ENCODE measurements at places on chromosomes 5 and 9. TPM values are rescaled to one million over a fixed set of nuclear protein-coding genes. Genes with fewer than 3 reads are reported as not detected.
A peak's percentile ranks its signal among the peaks of the same experiment; 100 is the strongest.

Gene PCDHGC3
- total RNA-seq = 52.7 TPM

Gene TLX3
- not detected for total RNA-seq

Gene SHOC1
- not detected for total RNA-seq

Gene MCC
- total RNA-seq = 19.6 TPM

Gene ABCA1
- total RNA-seq = 12.1 TPM

Gene FAM221B
- not detected for total RNA-seq

Gene LCN2
- total RNA-seq = 0.09 TPM

Gene ADAMTS16
- total RNA-seq = 4.3 TPM

Gene KCNIP1
- total RNA-seq = 3.7 TPM

Gene ZNG1C
- 21.8 TPM for total RNA-seq

Gene REEP5
- 37.8 TPM for total RNA-seq

Gene ETF1
- 43.0 TPM for total RNA-seq

Gene RGMB
- total RNA-seq = 29.5 TPM

Gene ELP1
- total RNA-seq = 28.3 TPM

Gene MORN5
- 0.53 TPM for total RNA-seq

DNA sequence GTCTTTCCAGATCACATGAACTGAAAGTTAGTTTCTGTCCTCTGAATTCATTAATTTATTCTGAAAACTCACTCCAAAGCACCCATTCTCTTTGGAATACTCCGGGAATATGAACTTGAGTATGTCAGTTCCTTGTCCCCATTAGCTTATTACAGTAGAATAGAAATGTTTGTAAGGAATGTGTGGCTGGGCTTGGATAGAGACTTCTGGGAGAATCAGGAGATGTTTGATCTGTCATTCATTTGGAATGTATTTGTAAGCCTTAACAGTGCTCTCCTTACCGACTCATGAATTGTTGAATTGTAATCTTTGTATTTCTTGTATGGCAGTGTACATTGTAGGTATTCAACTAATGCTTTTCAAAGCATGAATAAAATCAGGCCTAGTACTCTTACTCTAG, 548.4 kb downstream of the LRRC70 start:
- H3K36me3 ChIP-seq = no peaks in the 10 kb centered on the region
- no peak overlapping the region for H3K4me3 ChIP-seq
- H3K4me1 ChIP-seq = no peaks in the 10 kb centered on the region
- DNase-seq = no peak
- H3K27me3 ChIP-seq = no peaks in the 10 kb centered on the region
- H3K27ac ChIP-seq = no peak overlapping the region

GRCh38 chr5:88426441-88426840, 157.8 kb upstream of the TMEM161B start:
- H3K27ac ChIP-seq = no peak overlapping the region
- H3K4me1 ChIP-seq = no peaks in the 10 kb centered on the region
- H3K27me3 ChIP-seq = no peaks in the 10 kb centered on the region
- H3K36me3 ChIP-seq = no peaks in the 10 kb centered on the region
- no peak for DNase-seq

DNA sequence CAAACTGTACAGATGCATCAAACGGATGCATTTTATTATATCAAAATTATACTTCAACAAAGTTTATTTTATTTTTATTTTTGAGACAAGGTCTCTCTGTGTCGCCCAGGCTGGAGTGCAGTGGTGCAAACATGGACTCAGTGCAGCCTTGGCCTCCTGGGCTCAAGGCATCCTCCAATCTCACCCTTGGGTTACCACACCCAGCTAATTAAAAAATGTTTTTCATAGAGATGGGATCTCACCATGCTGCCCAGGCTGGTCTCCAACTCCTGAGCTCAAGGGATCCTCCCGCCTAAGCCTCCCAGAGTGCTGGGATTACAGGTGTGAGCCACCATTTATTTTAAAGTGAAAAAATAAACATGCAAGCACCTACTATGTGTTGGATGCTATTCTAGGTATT, 40.1 kb upstream of the STXBP1 start:
- H3K4me1 ChIP-seq = peaks cover 34% of the 10 kb centered on the region
- no peak overlapping the region for H3K27ac ChIP-seq
- H3K36me3 ChIP-seq = no peaks in the 10 kb centered on the region
- no peak overlapping the region for H3K4me3 ChIP-seq

- H3K4me3 ChIP-seq = no peak overlapping the region
- DNase-seq = peak; percentile 42
- no peaks in the 10 kb centered on the region for H3K27me3 ChIP-seq
- H3K4me1 ChIP-seq = peaks cover 11% of the 10 kb centered on the region
- H3K27ac ChIP-seq = no peak overlapping the region
These were observed 157.3 kb upstream of the S1PR3 start for GRCh38 chr9:88833946-88834345.

GRCh38 chr9:91334053-91334452, 27.7 kb downstream of the AUH start:
- no peaks in the 10 kb centered on the region for H3K4me1 ChIP-seq
- H3K4me3 ChIP-seq = no peak overlapping the region
- H3K36me3 ChIP-seq = no peaks in the 10 kb centered on the region
- no peaks in the 10 kb centered on the region for H3K27me3 ChIP-seq
- no peak overlapping the region for H3K27ac ChIP-seq

- no peak for DNase-seq
- no peaks in the 10 kb centered on the region for H3K27me3 ChIP-seq
- no peak overlapping the region for H3K27ac ChIP-seq
These were observed 56.6 kb downstream of the C6 start for GRCh38 chr5:41156739-41157138.

DNA sequence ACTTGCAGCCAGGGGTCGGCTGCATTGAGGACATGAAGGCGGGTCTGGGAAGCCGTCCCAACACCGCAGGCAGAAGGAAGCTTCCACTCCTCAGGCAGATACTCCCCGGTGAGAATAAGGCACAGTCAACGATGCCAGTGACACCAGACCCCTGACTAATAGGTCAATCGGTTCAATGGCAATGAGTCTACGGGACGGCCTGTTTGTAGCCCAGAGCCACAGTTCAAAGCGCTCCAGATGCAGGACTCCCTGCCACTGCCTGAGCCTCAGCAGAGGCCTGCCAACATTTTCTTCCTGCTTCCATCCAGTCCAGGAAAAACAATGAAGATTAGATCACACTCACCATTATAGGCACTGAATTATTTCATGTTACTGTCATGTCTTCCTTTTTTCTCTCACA, 84.5 kb upstream of the SIMC1 start:
- H3K27me3 ChIP-seq = peaks cover 13% of the 10 kb centered on the region
- H3K27ac ChIP-seq = no peak overlapping the region
- H3K4me1 ChIP-seq = peaks cover 2% of the 10 kb centered on the region
- H3K36me3 ChIP-seq = no peaks in the 10 kb centered on the region
- peak; percentile 59 for DNase-seq

DNA sequence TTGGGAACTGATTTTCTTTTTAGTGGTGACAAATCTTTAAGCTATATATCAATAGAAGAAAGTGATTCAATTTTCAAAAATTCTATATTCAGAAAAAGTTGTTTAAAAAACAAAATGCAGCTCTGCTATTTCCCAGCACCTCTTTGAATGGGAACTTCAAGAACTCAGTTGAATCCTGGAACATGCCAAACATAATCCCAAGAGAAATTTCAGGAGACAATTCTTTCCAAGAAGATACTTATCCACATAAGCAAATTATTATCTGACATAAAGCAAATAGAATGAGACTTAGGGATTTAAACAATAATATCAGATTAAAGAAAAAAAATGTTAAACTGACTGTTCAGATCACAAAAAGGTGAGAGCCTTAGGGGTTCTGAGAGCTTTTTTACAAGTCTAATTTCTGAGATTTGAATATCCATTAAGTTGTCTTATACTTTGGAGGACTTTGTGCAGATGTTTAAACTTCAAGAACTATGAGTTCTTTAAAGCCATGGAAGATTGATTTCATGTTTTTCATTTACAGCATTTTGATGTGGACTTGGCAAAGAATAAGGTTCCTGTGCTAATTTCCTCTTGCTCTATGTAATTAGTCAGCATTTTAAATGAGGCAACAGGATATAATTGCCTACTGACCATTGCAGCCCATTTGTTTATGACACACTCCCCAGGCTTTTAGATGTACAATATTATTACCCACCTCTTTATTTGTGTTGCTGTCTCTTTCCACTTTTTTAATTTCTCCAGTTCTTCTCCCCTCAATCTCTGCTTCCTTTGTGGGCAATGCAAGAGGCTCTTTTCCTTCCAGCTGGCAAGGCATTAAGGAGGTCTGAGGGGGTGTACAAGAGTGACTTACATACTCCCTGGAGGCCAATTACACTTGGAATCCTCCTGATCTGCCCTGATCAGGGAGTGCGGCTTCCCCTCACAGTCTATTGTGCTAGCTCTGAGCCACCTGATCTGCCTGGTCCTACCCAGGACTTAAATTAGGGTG, 419.1 kb downstream of the NR2F1-AS1 start:
- peak overlapping the region; percentile 48 for H3K27ac ChIP-seq
- H3K27me3 ChIP-seq = no peaks in the 10 kb centered on the region

DNA sequence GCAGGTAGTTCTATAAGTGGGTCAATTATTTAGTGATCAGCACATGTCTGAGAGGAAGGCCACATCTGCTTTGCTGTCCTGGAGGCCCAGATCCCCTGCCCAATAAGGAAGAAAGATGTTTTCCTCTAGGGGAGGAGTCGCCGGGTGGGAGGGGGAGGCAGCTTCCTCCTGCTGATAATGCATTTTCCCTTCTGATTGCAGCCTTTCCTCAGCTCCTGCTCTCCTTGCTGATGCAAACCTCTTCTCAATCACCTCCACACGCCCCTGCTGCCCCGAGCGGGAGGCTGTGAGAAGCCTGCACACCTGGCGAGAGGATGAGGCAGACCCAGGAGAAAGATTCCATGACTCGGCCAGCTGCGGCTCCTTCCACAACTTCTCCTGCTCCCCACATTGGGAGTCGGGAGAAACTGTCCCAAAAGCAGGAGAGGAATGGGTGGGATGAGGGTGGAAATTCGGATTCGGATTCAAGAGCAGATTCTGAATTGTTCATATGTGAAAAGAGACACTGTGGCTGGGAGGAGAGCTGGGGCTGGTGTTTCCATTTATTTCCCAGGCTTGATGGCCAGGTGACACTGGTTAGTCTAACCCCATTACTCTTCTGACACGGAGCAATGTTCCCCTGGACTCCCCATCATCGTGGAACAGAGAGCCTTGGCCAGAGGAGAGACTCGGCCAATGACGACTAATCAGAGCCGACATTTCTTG, 6.8 kb upstream of the NTNG2 start:
- H3K27ac ChIP-seq = no peak overlapping the region
- H3K27me3 ChIP-seq = peaks cover 75% of the 10 kb centered on the region
- no peak for DNase-seq
- no peak overlapping the region for H3K4me3 ChIP-seq

- H3K4me1 ChIP-seq = peaks cover 10% of the 10 kb centered on the region
- no peak for DNase-seq
- H3K36me3 ChIP-seq = no peaks in the 10 kb centered on the region
- H3K4me3 ChIP-seq = no peak overlapping the region
These were observed 244.3 kb upstream of the NR4A3 start for GRCh38 chr9:99577351-99577750.

- DNase-seq = peak; percentile 15
- no peaks in the 10 kb centered on the region for H3K36me3 ChIP-seq
- H3K27ac ChIP-seq = no peak overlapping the region
- peaks cover 26% of the 10 kb centered on the region for H3K4me1 ChIP-seq
- no peaks in the 10 kb centered on the region for H3K27me3 ChIP-seq
These were observed 35.9 kb upstream of the TESK1 start for GRCh38 chr9:35569206-35569605.

DNA sequence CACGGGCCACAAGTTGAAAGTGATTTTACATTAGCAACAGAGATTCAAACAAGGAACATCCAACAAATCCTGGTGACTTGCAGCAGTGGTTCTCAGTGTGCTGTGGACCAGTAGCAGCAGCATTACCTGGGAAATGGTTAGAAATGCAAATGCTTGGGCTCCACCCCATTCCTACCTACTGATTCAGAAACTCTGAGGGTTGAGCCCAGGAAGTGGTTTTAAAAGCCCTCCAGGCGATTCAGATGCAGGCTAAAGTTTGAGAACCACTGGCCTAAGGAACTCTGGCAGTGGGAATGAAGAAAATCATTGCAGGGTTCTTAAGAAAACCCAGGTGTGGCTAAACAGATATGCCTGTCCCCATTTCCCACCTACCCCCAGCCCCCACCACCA, 398.8 kb downstream of the ENC1 start:
- H3K27ac ChIP-seq = no peak overlapping the region
- H3K36me3 ChIP-seq = no peaks in the 10 kb centered on the region
- H3K4me3 ChIP-seq = no peak overlapping the region
- H3K4me1 ChIP-seq = peaks cover 3% of the 10 kb centered on the region
- H3K27me3 ChIP-seq = no peaks in the 10 kb centered on the region
- no peak for DNase-seq

GRCh38 chr5:179333796-179334761, 11.2 kb downstream of the ADAMTS2 start:
- H3K4me3 ChIP-seq = no peak overlapping the region
- H3K4me1 ChIP-seq = peaks cover 21% of the 10 kb centered on the region
- DNase-seq = no peak
- no peaks in the 10 kb centered on the region for H3K36me3 ChIP-seq
- H3K27me3 ChIP-seq = peaks cover 20% of the 10 kb centered on the region
- no peak overlapping the region for H3K27ac ChIP-seq

- no peaks in the 10 kb centered on the region for H3K27me3 ChIP-seq
- H3K36me3 ChIP-seq = no peaks in the 10 kb centered on the region
- no peak overlapping the region for H3K27ac ChIP-seq
- no peaks in the 10 kb centered on the region for H3K4me1 ChIP-seq
These were observed 24.5 kb downstream of the ADAMTS12 start for GRCh38 chr5:33867241-33867640.

DNA sequence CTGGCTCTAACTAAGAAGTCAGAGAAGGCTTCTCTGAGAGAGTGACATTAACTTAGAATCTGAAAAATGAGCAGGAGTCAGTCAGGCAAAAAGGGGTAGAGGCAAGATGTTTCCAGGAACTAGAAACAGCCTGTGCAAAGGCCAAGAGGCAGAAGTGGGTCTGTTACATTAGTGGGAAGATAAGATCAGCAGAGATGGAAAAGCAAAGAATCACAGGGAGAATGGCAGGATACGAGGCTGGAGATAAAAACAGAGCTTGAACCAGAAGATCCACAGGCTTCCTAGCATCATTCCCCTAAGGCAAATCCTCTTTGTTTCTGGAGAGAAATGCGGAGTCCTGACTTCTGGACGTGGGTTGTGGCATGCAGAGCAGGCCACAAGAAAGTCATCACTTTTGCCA, 27.4 kb downstream of the ASTN2 start:
- H3K27me3 ChIP-seq = no peaks in the 10 kb centered on the region
- no peak for DNase-seq
- no peak overlapping the region for H3K27ac ChIP-seq

DNA sequence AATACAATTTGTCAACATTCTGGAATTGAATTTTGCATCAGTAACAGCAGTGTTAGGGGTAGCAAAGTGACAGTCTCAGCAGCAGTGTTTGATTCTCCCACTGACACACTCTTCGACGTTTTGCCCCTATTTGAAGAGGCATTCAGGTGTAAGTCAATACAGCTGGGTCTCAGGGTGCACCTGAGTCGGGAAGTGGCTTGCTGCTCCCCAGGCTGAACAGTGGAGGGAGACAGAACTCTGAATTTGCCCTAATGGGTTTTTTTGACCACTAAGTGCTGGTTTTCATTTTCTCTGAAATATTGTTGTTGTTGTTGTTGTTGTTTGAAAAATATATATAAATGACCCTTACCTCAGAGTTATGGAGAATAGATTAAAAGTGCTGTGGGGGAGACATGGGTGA, 223.2 kb downstream of the TLR4 start:
- no peak overlapping the region for H3K4me3 ChIP-seq
- no peaks in the 10 kb centered on the region for H3K27me3 ChIP-seq
- no peak overlapping the region for H3K27ac ChIP-seq

GRCh38 chr5:155699385-155699784, 627.6 kb upstream of the SGCD start:
- no peak overlapping the region for H3K27ac ChIP-seq
- H3K27me3 ChIP-seq = no peaks in the 10 kb centered on the region
- DNase-seq = no peak
- H3K36me3 ChIP-seq = no peaks in the 10 kb centered on the region
- no peaks in the 10 kb centered on the region for H3K4me1 ChIP-seq

All from muscle of leg (tissue), 16 donors.